ENCODE measurements at places on chromosomes 4 and X.

GRCh38 chr4:8666581-8666980, 74.0 kb downstream of the CPZ start:
- no peak for DNase-seq

DNA sequence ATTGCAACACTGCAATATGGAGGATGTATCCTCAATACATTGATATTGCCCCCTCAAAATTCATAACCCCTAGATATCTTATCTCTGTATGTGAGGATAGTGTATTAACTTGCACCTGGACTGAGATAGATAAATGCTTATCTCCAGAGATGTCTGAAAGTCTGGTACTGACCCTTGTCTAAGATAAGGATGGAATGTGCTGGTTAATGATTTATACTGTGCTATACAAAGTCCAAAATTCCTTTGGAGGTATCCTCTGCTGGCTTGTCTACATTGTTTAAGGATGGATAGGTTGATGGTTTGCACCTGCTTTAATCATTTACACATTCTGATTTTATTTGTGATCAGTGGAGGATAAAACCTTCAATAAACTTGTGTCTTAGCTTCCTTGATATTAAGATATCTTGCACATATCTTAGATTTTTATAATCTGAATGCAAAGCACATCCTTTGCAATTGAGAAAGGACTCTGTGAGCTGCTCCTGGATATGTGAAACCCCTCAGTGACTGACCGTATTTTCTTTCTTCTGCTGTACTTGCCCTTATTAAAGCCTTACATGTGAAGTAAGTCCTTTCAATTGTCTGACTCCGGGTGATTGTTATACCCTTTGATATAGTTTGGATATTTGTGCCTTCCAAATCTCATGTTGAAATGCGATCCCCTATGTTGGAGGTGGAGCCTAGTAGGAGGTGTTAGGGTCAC, 430.3 kb upstream of the MAOA start:
- no peak for DNase-seq

GRCh38 chr4:173281406-173282255, 52.5 kb downstream of the HMGB2 start:
- no peak for DNase-seq

DNA sequence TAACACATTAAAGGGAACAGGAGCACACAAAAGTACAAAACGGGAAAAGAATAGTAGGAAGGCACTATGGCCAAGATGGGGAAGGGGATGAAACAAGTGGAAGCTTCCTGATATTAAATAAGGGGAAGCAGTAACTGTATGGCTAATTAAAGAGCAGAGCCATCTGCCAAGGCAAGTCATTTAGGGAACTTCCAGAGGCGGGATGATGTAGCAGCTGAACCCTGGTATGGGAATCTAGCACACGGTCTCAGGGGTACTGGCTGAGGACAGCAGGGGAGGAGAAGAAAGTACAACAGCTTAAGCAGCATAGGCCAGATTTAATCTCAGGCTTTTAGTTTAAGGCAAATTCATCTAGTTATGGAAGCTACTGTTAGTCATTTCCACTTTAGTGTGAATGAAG, 59.1 kb downstream of the IGFBP7 start:
- no peak for DNase-seq

DNA sequence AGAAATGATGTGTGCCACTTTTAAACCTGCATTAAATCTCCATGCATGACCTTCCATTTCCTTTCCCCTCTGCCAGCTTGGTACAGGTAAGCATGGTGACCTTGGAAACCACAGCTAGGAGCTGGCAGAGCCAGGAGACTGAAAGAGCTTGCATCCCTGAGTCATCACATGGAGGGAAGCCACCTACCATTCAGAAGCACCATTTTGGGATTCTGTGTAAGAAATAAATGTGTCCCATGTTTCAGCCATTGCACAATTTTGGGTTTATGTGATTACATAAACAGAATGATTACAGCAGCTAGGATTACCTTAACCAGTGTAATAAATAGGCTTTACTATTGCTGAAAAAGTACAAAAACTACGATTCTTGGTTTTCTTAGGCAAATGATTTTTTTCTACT, 17.3 kb upstream of the CCDC149 start:
- DNase-seq = no peak

- DNase-seq = no peak
Observed at GRCh38 chr4:17066972-17067371, 168.5 kb upstream of the LDB2 start.

DNA sequence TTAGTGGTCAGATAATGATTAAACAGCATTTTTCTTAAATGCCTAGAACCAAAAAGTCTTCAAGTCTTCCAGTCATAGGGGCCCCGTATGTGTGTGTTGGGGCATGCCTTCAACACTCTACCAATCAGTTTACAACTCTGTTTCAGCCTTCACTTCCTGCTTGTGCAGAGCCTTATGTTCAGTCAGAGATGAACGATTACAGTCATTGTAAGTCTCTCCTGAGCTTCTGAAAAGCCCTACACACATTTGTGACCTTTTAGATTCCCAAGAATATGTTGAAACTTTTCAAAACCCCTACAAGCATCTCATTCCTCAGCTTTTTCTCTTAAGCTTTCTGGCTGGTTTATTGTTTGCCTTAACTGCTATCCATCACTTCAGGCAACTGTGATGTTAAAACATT, 591.2 kb downstream of the ZNF674 start:
- no peak for DNase-seq

DNA sequence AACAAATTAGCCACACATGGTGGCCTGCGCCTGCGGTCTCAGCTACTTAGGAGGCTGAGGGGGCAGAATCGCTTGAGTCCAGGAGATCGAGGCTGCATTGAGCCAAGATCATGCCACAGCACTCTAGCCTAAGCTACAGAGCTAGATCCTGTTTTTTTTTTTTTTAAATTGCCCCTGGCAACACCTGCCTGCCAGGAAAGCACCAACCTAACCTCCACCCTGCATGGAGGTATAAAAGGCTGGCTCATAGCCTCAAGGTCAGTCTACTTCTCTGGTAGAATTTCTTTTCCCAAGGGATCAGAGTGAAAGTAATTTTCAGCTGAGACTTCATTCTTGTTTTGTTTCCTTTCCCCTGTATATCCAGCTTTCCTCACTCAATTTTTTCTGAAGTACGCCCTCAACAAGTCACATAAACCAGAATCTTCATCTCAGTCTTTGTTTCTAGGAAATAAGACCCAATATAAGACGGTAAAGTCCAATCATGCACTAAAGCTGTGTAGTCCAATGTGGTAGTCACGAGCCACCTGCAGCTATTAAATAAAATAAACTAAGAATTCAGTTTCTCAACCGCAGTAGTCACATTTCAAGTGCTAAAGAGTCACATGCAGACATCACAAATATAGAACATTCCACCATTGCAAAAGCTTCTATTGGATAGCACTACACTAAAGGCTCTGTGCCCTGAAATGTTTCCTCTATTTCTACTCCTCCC, 113.3 kb downstream of the HPGD start:
- DNase-seq = no peak

DNA sequence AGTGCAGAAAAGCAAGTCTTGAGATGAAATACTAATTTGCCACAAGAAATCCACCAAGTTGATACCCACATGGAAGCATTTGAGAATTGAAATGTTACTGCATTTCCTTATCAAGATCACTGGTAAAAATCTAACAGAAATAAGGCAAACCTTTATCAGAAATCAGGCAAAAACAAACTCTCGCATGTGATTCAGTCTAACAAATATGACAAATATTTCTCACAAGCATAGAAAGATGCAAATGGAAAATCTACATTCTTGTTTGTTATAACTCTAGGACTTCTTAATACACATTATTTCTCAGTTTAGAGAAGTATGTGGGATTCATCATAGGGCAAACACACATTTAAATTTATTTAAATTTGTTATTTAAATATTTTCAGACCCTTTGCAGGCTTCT, 52.9 kb downstream of the TXK start:
- no peak for DNase-seq

GRCh38 chr4:15965325-15965724, 2.4 kb upstream of the FGFBP2 start:
- DNase-seq = no peak

GRCh38 chrX:74902806-74903205, 22.4 kb downstream of the NEXMIF start:
- no peak for DNase-seq

DNA sequence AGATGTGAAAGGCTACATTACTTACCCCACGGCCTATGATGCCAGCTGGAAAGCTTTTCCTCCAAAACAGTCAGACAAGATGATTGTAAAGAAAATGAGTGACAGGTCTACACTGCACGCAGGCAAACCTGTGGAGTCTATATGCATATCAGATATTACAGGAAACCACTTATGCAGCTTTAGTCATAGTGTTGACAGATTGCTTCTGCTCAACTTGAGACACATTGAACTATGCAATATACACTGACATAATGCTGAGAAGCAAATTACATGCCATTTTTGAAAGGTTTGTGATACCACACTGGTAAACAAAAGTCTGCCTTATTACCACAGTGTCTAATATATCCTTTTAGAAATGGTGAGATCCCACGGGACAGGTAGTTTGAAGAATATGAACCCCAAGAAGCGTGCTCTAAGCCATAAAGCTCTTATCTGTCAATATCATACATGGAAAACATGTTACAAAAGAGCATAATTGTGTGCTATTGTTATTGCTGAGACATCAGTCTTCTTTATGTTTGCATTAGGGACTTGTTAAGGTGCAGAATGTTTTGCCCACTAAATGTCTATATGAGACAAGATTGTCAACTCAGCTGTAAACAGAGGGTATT, 1835.8 kb upstream of the TENM3 start:
- no peak for DNase-seq

GRCh38 chr4:125573368-125573767, 258.6 kb downstream of the FAT4 start:
- no peak for DNase-seq

DNA sequence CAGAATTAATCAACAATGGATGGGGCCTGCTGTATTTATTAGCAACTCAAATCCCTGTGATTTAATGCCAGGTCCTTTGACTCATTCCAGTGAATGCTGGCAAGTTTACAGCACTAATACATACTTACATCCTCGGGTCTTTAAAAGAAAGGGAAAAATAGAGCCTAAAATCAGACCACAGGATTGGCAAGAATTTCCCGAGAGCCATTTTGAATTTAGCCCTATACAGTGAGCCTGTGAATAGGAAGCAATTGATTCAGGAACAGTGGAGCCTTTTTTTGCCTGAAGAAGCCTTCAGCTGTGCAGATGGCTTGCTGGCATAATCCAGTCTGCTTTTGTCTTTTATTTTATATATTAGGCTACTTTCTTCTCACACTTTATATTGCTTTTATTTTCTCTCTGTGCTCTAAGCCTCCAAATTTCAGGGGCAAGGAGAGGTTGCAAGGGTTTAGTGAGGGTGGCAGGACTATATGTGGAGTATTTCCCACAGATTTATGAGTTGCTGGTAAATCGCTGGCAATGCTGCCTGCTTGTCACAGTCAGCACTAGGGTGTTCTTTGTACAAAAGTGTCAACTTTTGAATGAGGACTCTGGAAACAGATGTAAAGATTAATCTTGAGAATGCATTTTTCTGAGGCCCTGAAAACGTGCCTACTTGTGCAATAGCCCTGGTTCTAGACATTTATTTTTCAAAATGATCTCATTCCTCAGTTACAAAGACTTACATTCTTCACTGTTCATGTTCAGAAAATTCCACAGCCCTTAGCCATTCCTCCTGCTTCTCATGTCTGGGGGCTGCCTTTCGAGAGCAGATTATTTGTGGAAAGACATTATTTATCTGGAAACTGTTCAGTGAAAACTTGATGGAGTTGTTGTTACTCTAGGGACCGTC, 303.5 kb downstream of the SPRY1 start:
- no peak for DNase-seq

- DNase-seq = peak; percentile 46
Observed at GRCh38 chr4:112517067-112517634, 1.2 kb upstream of the NEUROG2 start.

- DNase-seq = no peak
Observed at GRCh38 chrX:81336455-81337152, 134.7 kb downstream of the SH3BGRL start.

GRCh38 chr4:85151371-85151770, 184.9 kb upstream of the WDFY3 start:
- no peak for DNase-seq

GRCh38 chr4:24657768-24658617, 73.6 kb upstream of the DHX15 start:
- DNase-seq = peak; percentile 51

- DNase-seq = no peak
Observed at GRCh38 chr4:182263562-182263961, 20.4 kb downstream of the TENM3 start.

DNA sequence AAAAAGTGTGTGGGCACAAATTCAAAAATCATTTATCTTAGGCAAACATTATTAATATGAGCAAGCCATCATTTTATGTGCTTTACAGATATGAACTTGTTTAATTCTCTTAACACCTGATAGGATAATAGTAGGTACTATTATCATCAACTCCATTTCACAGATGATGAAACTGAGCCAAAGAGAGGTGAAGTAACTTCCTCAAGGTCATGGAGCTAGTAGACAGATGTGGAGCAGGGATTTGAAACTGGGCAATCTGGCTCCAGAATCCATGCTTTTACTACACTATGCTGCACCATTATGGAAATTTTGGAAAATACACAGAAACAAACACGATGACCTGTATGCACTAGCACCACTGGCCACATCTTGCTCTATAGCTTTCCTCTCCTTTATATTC, 1.0 kb upstream of the PIN4 start:
- no peak for DNase-seq

- no peak for DNase-seq
Observed at GRCh38 chr4:187501731-187502130, 493.8 kb upstream of the ZFP42 start.

Data from activated CD4-positive, alpha-beta memory T cell treated with anti-CD3 and anti-CD28 coated beads for 36 hours (primary cell).